Fibroblast of the aortic adventitia (primary cell): ENCODE measurements at places on chromosomes 13 and 19.
A peak's percentile ranks its signal among the peaks of the same experiment; 100 is the strongest.

GRCh38 chr13:34942732-34943435, 814 bp downstream of the NBEA start:
- DNase-seq: no peak

DNA sequence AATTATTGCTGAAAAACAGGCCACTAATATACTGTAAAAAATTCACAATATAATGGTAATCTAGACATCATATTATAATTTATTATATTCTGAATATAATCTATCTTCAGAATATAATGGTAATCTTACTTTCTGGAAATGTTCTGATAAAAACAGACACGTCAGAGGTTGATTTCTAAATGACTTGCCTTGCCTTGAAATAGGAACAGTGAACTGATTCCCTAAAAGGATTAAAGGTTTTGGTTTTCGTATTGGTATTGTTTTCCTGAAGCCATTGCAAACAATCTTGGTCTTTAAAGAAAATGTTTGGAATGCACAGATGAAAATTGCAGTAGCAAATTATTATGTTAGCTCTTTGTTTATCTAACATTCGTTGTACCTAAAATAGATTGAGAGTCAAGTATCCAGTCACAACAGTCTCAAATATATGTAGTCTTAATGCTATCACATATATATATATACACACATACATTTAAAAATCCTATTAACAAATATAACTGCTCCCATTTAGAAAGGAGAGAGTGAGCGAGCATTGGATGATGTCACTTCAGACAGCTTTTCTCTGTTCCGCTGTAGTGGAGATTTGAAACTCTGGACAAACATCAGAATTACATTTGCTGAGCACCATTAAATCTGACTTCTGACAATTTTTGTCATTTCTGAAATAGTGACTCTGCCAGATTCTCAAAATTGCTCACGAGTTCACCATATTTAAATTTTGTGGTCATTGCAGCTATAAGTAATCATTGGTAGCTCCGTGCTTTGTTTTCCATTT, 1.7 kb downstream of the ITM2B start:
- DNase-seq: peak; percentile 51

GRCh38 chr13:37479916-37480315, 118.7 kb downstream of the POSTN start:
- peak; percentile 50 for DNase-seq

- peak; percentile 27 for DNase-seq
Observed at GRCh38 chr13:60627071-60627686, 230.2 kb downstream of the TDRD3 start.

DNA sequence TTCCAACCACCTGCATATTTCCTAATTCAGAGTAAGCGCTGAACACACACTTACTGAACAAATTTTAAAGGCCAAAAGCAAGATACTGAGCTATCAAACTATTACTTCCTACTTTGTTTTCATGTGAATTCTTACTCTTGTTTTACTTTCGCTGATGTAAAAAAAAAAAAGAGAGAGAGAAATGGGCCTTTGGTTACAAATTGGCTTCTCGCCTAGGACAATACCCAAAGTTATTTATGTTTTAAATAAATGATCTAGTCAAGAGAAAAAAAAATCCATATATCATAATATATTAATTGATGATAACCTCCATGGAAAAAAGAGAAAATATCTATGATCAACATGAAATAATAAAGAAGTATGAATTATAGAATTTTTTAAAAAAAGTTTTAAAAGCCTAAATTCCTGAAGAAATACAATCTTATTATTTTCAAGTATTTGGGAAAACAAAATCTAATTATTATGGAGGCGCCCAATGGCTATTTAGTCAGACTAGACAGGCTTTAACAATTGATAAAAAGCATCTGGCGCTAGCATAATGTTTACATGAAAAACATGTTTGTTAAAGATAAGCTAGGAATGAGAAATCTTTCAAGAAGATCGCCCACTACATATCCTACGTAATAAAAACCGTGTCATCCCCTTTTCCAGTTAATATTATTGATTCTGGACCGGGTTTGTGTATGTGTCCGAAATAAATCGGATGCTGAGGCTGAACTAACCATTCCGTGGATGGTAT, 9.0 kb downstream of the COL4A1 start:
- no peak for DNase-seq

GRCh38 chr13:31755803-31756212, 16.5 kb downstream of the RXFP2 start:
- DNase-seq: peak; percentile 35

DNA sequence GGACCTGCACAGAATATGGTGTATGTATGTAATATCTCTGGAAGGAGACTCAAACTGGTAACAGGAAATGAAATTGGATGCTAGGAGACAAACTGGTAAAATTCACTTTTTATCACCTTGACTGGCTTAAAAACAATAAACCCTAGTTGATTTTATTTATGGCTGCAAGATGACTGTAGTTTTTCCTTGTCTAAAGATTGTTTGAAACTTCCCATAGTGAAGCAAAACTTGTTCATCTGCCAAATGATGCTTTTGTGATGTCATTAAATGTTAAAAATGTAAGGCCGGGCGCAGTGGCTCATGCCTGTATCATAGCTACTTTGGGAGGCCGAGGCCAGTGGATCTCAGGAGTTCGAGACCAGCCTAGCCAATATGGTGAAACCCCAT, 2.5 kb upstream of the ECH1 start:
- peak; percentile 20 for DNase-seq

GRCh38 chr13:36543671-36544070, 111.4 kb downstream of the CCNA1 start:
- DNase-seq: no peak

- DNase-seq: peak; percentile 82
Observed at GRCh38 chr19:52453324-52454094, at the start of gene ZNF578. Gene ZNF578, plus strand, starts transcription at chr19:52453553. Its CDS starts 48,293 bp downstream, at chr19:52501846.

DNA sequence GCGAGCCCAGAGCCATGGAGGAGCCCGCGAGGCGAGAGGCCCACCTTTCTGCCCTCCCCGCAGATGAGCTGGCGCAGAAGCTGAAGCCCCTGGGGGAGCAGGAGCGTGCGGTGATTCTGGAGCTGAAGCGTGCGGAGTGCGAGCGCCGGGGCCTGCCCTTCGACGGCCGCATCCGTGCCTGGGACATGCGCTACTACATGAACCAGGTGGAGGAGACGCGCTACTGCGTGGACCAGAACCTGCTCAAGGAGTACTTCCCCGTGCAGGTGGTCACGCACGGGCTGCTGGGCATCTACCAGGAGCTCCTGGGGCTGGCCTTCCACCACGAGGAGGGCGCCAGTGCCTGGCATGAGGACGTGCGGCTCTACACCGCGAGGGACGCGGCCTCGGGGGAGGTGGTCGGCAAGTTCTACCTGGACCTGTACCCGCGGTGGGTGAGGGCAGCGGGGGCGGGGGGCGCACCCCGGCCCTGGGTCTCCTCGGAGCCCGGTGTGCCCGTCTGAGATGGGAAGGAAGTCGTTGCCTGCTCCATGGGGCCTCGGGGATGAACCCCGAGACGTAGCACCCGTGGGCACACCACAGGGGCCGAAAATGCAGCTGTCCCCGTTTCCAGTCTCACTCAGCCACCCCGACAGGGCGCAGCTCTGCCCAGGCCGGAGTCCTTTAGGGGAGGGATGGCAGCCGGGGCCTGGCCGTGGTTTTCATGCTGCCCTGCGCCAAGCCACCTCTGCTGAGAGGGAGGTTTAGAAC, 12.1 kb upstream of the ZNF554 start:
- no peak for DNase-seq

DNA sequence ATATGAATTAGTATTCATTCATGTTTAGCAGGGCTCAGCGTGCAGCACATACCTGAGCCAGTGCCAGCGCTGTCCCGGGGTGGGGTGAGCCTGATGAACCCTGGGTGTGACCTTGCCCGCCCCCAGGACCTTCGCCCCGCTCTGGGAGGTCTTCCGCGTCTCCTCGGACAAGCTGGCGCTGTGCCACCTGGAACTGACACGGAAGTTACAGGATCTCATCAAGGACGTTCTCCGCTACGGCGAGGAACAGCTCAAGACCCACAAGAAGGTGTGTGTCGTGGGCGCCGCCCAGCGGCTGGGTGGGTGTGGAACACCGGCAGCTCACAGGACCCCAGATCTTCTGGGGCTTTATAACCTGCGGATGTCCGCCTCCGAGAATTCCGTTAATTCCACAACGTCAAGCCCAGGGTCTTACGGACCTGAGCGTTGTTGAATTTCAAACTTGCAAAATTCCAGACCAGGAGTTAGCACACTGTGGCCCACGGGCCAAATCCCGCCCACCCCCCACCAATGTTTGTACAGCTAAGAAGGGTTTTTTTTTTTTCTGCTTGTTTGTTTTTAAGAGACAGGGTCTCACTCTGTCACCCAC, 15.4 kb downstream of the FCHO1 start:
- DNase-seq: peak; percentile 79

DNA sequence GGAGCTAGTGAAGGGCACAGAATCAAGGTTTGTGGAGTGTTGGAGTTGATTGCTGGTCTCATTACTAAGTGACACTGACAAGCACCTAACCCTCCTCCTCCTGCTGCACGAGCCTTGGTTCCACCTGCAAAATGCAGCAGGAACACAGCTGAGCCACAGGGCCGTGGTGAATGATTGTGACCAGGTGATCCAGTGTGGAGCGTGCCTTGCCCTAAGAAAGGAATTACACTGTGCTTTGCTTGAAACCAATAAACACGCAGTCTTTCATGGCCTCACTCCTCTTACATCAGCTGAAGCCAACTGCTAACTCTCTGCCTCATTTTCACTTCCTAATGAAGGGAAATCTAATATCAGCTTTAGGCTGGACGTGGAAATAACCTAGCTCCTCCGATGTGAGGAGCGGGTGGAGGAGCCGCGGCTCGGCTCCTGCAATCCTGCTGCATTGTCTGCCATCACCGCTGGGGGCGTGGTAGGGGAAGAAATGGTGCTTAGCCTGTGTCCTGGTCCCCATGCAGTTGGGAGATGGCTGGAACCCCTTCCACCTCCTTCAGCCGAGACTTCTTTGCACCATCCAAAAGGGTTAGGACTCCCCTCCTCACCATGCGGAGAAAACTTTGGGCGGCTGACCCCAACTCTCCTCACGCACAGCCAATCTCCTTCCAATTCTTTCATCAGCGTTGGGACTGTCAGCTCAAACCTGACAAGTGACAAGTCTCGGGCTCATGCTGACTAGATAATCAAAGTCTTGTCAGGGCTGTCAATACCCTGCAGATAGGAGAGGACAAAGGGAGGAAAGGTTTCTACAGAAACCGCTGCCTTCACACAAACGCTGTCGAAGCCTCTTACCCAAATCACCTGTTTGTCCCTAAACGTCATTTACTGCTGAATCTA, 427.9 kb downstream of the ZNF536 start:
- peak; percentile 2 for DNase-seq

DNA sequence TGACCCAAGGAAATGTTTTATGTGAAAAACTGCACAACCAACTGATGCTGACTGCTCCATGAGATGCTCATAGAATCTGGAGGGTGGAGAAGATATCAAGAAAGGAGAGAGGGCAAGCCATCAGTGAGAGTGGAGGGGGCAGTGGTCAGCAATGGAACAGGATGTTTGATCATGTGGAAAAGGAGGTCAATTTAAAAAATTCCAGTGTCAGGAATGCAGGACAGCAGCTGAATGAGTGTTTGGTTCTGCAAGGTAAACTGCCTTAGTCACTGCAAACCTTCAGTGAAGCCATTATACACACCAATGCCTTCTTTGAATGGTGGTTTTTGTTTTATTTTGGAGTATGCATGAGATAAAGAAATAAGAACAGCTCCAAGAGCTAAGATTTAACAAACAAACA, 121.5 kb downstream of the FGF14 start:
- DNase-seq: no peak

DNA sequence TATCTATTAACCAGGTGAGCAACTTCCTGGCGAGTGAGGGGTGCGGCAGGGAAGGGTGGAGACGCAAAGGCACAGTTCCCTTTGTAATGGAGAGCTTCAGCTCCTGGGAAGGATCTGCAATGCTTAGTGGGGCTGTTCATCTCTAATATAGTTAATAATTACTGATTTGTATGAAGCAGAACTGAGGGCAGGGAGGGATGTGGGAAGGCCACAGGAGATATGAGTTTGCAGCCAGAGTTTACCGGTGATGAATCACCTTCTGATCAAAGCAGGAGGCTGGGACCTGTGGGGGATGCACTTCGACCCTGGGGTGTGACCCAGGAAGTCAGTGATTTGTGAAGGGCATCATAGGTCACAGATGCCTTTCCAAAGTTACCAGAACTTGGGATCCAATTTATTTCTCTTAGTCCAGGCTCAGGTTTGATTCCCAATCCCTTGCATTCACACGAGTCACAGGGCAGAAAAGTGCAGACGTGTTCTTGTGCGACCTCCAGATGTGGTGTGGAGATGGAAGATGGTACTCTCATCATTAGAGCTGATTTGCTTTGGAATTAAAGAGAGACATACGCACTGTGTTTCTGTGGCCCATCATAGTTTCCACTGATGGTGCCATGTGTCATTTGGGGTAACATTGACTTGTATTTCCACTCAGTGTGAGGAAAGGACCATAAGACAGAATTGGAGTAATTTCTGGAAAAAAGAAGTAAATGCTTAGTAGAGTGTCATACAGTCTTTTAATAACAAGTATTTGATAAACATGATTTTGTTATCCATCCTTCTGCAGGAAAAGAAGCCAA, 55.0 kb downstream of the LRCH1 start:
- DNase-seq: no peak

- no peak for DNase-seq
Observed at GRCh38 chr19:35360880-35361420, 2.7 kb downstream of the FFAR3 start.

DNA sequence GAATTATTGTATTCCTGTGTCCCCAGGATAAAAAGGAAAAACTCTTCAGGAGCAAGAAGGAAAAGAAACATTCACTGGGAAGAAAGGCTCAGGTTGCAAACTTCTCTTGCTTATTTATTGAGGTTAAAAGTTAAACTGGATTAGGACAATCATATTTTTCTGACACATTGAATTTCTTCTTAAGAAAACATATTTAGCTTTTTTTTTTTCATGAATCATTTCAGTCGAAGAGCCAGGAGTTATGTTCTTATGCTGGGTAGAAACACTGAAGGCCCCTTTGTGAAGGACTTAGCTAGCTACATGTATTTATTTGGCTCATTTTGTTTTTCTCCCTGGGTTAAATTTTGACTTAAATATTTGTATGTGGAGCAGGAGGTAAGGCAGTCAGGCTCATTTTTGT, 434.0 kb downstream of the KLF5 start:
- peak; percentile 2 for DNase-seq

GRCh38 chr13:73547239-73547638, 488.4 kb downstream of the KLF5 start:
- DNase-seq: no peak

DNA sequence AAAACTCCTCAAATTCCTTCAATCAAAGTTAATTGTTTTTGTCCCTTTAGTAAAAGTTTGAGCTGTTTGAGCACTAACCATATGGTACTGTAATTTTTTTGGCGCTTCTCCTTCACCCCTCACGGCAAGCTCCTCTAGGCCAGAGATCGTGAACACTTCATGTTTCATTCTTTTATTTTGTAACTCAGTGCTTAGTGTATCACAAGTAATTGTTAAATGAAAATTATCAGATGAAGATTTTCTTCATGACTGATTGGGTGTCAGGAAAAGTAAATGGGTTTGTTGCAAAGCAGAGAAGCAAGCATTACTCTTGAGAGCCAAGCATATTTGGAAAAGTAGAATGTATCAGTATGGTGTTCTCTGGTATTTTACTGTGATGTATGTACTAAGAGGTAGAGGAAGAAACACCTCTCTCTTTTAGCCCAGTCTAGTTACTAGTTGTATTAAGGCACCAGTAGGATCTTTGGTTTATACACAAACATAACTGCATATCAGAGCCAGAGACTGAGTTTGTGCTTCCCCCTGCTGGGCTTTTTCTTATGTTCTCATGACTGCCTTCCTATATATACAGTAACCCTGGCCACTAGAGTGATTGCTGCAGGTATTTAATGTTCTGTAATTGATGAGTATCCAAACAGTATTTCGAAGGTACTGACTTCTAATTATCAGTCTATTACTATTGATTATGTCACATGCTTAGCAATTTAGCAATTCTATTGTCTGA, 202.3 kb upstream of the KLHL1 start:
- no peak for DNase-seq
